ENCODE measurements at places on chromosomes 4 and X.

- DNase-seq, result no peak
Measured at GRCh38 chr4:24765376-24765988, 29.9 kb upstream of the SOD3 start.

DNA sequence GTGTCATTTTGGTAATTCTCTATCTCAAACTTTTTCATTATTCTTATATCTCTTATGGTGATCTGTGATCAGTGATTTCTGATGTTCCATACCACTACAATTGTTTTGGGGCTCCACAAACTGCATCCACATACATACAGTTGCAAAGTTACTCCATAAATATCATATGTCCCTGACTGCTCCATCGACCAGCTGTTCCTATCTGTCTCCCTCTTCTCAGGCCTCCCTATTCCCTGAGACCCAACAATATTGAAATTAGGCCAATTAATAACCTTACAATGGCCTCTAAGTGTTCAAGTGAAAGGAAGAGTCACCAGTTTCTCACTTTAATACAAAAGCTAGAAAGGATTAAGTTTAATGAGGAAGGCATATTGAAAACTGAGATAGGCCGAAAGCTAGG lies 108.7 kb downstream of the ANAPC10 start:
- DNase-seq, result no peak

GRCh38 chr4:41360214-41360920 lies 103.6 kb downstream of the UCHL1 start:
- DNase-seq, result no peak

DNA sequence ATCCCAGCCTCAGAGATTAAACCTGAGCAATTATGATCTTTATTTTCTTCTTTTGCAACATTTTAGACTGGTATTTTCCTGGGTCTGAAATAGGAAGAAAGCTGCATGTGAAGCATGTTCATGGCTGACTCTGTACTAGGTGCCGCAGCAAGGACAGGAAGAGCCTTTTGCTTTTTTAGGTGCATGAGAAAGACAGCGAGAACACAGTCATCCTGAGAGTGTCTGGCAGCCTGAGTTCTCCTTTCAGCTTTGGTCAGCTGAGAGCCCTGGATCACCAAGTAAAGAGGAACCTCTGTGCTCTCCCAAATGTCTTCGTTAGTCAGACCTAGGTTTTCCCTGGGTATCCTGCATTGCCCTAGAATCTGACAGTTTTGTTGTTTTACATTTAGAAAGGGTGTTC lies 29.8 kb downstream of the FAM149A start:
- DNase-seq, result no peak

DNA sequence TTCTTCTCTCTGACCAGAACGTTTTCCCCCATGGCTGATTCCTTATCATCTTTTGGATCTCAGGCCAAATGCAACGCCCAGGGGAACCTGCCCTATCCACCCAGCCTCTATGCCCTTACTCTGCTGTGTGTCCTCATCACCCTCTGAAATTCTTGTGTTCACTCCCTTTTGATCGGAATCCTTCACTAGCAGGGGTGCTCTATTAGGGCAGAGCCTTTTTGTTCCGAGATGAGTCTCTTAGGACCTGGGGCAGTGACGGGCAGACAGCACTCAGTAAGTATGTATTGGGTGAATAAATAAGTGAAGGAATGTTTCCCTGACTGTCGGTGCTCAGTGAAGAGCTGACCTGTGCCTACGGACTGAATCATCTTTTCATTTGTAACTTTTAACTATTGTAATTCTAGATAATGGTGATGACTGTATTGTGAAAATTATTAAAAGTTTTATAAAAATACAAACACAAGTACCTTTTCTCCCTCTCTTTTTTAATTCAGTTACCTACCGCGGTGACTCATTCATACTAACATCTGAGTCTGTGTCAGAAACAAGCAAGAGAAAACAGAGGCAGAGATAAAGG lies 4.8 kb upstream of the TENM3 start:
- DNase-seq, result peak; percentile 68

DNA sequence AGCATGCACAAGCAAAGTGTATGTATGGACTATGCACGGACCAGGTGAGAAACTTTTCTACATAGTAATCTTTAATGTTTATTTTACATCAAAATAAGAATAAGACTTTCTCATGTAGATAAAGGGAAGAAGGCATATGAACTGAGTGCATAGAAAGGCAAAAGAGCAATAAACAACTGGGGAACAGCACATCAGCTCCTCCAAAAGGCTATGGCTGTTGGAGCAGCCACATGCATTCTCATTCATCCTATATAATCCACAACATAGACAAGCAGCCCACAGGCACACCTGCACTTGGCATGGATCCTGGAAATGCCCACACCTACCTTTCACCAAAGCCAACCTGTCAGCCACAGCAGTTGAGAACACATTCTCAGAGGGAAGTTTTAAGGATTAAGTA lies 586.9 kb upstream of the INTU start:
- DNase-seq, result no peak

DNA sequence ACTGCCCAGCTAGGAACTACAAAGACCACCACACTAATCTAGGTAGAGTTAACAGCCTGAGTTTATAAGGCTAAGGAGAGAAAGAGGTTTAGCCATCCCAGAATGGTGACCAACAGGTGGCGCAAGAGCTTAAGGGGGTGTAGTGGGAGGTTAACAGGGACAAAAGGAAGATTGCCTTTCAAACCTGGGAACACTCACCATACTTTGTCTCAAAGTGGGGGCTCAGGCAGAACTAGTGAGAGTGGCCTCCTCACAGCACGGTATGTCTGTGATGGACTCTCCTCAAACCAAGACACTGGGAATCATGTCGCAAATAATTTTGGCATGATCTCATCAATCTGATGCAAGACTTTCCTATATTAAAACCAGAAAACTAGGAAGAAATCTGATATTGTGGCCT lies 23.4 kb downstream of the CCNI start:
- no peak for DNase-seq

DNA sequence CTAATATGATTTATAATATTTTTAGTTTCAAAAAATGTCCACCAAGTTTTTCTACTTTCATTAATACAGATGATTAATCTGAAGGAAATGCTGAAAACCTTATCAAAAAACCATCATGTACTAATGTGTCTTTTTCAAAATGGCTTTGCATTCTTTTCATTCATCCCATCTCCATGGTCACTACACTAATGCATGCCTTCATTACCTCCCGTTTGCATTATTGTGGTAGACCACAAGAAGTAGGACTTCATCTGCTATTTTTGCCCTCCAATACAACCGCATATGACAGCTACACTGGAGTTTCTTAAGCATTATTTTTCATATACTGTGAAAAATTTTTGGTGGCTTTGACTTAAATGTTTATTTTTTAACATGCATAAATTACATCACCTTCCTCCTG lies 37.9 kb upstream of the FSTL5 start:
- peak; percentile 23 for DNase-seq

DNA sequence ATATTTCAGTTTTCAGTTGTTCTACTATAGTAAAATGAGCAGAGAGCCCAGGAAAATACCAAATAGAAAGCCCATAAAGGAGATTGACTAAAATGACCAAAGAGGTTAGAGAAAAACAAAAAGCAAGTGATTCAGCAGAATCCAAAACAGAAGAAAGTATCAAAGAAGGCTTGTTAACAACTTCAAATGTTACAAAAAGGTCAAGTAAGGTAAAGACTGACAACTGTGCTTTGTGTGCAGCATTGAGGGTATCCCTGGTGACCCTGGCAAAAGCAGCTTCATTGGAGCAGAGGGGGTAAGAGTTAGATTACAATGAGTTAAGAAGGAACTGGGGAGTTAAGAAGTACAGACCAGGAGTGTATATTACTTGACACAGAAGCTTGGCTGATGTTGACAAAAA lies 317.9 kb downstream of the OPHN1 start:
- no peak for DNase-seq

DNA sequence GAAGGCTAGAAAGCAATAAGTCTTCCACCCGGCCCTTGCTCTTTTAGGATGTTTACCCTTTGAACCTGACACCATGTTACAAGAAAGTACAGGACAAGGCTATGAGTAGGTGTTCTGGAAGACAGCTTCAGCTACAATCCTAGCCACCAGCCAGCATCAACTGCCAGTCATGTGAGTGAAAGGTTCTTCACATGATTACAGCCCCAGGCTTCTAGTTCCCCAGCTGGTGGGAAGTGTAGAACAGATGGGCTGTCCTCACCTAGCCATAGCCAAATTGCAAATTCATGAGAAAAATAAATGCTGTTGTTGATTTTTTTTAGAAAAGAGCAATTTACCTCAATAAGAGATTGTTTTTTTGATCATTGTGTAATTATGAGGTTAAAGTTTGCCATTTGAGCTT lies 60.8 kb downstream of the GRXCR1 start:
- DNase-seq, result no peak

DNA sequence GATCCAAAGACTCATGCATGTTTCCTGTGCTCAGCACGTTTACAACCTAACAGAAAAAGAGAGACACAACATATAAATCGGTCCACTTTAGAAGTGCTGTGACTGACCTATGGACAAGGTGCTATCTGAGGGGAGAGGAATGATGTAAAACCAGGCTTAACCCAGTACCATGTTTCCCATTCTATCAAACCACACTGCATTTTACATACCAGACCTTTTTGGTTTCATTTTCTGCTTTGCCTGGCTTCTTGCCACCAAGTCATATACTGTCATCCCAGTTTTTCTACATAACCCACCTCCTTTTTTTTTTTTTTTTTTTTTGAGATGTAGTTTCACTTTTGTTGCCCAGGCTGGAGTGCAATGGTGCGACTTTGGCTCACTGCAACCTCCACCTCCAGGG lies 82.2 kb downstream of the KLF8 start:
- DNase-seq, result no peak

DNA sequence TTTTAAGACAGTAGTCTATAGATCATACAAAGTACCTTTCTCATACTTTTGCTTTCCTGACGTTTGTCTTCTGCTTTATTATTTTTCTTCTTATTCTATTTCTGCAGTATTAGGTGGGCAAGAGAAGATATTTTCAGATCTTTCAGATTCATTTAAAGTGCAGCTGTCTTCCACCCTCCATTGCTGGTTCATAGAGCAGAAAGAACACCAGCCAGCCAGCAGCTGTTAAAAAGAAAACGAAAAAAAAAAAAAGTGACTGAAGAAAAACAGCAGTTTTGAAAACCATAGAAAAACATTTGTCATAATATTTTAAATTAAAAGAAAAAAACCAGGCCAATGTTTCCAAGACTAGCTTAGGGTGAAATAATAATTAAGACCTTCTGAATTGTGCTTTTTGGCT lies 42.9 kb downstream of the SMAD1 start:
- no peak for DNase-seq

DNA sequence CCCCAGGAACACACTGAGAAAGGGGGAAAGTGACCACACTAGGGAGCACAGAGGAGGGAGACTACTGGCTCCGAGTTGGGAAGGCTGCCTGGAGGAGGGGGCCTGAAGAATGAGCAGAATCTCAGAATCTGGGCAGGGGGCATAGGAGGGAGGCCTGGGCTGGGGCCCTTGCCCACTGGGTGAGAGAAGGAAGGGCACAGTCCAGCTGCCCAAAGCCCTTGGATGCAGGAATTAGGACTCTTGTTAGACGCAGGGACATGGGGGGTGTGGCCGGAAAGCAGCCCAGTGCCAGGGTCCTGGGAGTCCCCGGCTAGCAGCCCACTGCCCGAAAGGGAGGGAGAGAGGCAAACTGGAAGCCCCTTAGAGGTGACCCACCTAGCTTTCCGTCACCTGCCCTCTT lies 1.9 kb upstream of the DUSP9 start:
- DNase-seq, result no peak

- DNase-seq, result no peak
Measured at GRCh38 chr4:73603854-73604584, 16.2 kb downstream of the RASSF6 start.

- DNase-seq, result no peak
Measured at GRCh38 chr4:56445699-56446098, 9.6 kb downstream of the PAICS start.

- no peak for DNase-seq
Measured at GRCh38 chrX:105745863-105746262, 76.5 kb upstream of the NRK start.

DNA sequence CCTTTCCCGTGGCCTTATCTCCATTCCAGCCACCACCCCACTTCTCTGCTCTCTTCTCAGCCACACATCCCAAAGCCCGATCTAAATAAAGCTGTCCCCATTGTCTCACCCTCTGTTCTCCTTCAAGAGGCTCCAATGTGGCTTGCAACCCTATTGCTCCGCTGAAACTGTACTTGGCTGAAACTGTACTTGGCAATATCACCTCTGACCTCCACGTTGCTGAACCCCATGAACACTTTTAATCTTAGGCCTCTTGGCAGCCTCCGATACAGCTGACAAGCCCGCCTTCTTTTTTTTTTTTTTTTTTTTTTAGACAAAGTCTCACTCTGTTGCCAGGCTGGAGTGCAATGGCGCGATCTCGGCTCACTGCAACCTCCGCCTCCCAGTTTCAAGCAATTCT lies 12.1 kb downstream of the DCTD start:
- no peak for DNase-seq

GRCh38 chr4:147015491-147015890 lies 69.8 kb upstream of the TTC29 start:
- no peak for DNase-seq

GRCh38 chr4:75724867-75725724 lies 719 bp downstream of the USO1 start:
- DNase-seq, result peak; percentile 47

GRCh38 chr4:100819505-100819904 lies 301.7 kb upstream of the EMCN start:
- no peak for DNase-seq

DNA sequence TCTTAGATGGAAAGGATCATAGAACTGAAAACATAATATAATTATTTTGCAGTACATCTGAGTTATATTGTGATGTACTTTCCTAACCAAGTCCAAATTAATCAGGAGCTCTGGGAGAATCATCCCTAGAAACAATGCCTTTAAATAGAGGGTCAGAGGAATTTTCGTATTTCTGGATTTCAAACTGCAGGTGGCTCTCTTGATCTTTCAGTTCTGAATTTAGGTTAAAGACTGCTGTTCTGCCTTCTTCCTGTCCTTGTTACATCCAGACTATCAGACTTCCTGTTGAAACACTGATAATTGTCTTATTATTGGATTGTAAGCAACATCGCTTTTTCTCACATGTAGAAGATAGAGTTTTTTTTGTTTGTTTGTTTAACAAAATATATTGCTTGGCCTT lies 142.7 kb downstream of the RPA4 start:
- DNase-seq, result no peak

DNA sequence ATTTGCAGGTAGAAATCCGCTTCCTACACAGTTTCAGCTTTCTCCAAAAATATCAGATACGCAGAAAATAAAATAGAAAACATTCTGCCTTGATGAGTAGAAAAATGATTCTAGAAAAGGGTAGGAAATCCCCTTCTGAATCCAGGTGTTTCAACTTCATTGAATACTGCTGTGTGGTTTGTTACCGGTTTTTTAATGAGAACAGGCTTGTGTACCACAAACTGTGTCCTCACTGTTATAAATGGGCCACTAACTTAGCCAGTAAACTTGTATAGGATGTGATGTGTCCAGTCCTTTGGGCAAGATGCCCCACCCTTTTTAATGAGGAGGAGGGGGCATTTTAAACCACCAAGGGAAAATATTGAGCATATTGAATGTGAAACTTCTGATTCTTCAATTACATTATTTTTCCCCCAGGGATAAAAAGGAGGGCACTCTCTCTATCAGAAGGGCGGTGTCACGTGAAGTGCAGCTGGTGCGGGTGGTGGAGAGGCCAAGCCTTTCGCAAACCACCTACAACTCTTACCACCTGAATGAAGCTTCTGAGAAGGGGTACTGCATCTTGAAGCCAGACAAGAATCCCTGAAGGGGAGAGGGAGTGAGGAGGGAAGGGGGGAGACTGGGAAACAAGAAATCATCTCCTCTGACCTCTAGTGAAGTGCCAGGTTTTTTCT lies 4.5 kb downstream of the CXXC4 start:
- no peak for DNase-seq

GRCh38 chrX:20740443-20740842 lies 473.7 kb upstream of the RPS6KA3 start:
- DNase-seq, result no peak

- no peak for DNase-seq
Measured at GRCh38 chr4:103268746-103269145, 70.6 kb upstream of the CENPE start.

All from RCC 7860 (cell line).